ENCODE measurements at places on chromosomes 12 and 14. TPM values are rescaled to one million over a fixed set of nuclear protein-coding genes. Genes with fewer than 3 reads are reported as not detected.

The GPRC5D gene
- 0.47 TPM for total RNA-seq

The DNAI7 gene
- 1.5 TPM for total RNA-seq

The ARHGEF40 gene
- 41.2 TPM for total RNA-seq

The CMA1 gene
- total RNA-seq, result 2.2 TPM

The AKAP3 gene
- 4.2 TPM for total RNA-seq

The CEBPE gene
- total RNA-seq, result not detected

The ANGEL1 gene
- total RNA-seq, result 32.1 TPM

The PLXNC1 gene
- 10.3 TPM for total RNA-seq

The SRRM4 gene
- total RNA-seq, result not detected

The TSPAN8 gene
- total RNA-seq, result 2.1 TPM

The TAS2R30 gene
- 11.8 TPM for total RNA-seq

The SERPINA1 gene
- 13.8 TPM for total RNA-seq

The LMO3 gene
- total RNA-seq, result 12.9 TPM

The COX8C gene
- not detected for total RNA-seq

The BDKRB1 gene
- 1.4 TPM for total RNA-seq

The ABCD2 gene
- total RNA-seq, result 4.6 TPM

The C3AR1 gene
- total RNA-seq, result 4.6 TPM

The TMEM132C gene
- 12.6 TPM for total RNA-seq

The LTBR gene
- 167 TPM for total RNA-seq

The MPHOSPH9 gene
- total RNA-seq, result 30.4 TPM

The SIX1 gene
- total RNA-seq, result 1.7 TPM

The RASSF9 gene
- total RNA-seq, result 2.0 TPM

The TAS2R8 gene
- total RNA-seq, result not detected

The GCH1 gene
- total RNA-seq, result 13.8 TPM

The RTN1 gene
- 5.2 TPM for total RNA-seq
